GM23248 (cell line): ENCODE measurements at places on chromosomes 16 and 17.

DNA sequence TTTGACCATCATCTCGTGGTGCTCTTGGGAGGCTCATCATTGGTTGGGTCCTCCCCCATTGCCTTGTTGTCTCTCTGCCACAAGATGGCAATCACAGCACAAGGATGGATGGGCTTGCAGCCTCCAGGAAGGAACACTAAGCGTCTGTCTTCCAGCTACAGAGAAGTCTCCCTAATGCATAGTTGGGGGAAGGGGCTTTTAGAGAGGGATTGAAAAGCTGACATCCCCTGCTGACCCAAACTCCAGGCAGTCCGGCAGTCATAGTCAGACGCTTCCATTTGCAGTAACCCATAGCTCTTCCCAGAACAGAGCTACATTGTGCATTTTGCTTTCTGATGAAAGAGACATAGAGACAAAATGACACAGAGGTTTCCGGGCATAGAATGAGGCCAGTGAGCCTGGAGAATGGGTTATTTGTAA lies 111.4 kb downstream of the UTP18 start:
- peak; percentile 57 for DNase-seq

GRCh38 chr16:51553910-51554309 lies 402.8 kb upstream of the SALL1 start:
- DNase-seq, result no peak

- DNase-seq, result no peak
These were observed 42.0 kb downstream of the TNFRSF13B start for GRCh38 chr17:16929757-16930520.

- DNase-seq, result no peak
These were observed 6.9 kb downstream of the CYBC1 start for GRCh38 chr17:82443465-82444283.

DNA sequence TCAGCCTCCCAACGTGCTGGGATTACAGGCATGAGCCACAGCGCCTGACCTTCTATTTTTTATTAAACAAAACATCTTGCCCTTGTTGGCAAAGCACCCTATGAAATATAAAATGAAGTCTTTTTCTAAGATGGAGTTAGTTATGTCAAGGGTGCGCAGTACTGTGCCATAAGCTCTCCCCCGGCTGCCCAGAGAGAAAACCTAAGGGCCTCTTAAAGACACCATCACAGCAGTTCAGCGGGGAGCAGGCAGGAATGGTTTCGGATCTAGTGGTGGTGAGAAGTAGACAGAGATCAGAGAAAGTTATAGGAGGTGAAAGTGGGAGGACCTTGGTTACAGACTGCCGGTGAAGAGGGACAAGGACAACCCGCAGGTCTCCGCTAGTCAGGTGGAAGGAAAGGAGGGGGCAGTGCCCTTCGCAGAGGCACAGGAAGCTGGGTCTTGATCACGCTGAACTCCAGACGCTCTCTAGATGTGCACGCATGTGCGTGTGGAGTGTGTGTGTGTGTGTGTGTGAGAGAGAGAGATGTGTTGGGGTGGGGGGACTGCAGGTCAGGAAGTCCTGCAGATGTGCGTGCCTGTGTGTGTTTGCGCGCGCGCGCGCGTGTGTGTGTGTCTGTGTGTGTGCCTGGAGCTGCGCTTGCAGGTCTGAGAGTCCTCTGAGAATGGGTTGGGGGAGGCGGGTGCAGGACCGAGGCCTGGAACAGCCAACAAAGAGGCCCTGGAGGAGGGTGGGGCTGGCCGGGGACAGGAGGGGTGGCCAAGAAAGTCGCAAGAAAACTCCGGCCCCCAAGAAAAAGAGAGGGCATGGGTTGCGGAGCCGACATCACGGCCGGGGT lies 748 bp upstream of the CMTM3 start:
- peak; percentile 64 for DNase-seq

DNA sequence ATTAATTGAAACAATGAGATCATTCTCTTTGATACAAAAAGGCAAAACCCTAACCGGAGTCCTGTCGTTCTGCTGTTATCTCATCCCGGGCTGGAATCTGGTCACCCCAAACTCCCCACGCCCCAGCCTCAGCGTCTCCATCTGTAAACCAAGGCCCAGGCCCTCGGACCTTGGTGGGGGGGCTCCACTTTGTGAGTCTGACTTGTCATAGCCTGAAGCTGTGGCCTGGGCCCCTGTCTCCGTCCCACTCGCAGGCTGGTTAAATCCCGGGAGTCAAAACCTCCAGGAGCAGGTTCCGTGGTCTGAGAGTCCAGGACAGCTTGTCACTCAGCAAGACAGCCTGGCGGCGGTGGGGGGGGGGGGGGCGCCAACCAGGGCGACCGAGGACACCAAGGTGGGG lies 50.0 kb downstream of the SLC7A5 start:
- DNase-seq, result no peak

- DNase-seq, result no peak
These were observed 1332.3 kb downstream of the CDH11 start for GRCh38 chr16:63789603-63790002.

DNA sequence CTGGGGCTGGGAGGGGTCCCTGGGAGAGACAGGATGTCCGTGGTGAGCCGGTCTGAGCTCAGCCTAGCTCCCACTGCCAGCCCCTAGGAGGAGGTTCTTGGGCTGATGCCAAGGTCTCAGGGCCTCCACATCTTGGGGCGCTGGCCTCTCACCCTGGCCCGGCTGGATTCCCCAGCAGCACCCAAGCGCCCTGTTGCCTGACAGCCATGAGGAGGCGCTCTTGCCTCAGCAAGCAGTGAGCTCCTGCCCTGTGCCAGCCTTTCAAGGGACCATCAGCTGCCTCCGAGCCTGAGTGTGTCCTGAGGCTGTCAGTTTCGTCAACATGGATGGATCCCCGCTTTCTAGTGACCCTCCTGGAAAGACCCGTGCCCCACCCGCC lies 234.9 kb upstream of the CIBAR2 start:
- DNase-seq, result peak; percentile 39

DNA sequence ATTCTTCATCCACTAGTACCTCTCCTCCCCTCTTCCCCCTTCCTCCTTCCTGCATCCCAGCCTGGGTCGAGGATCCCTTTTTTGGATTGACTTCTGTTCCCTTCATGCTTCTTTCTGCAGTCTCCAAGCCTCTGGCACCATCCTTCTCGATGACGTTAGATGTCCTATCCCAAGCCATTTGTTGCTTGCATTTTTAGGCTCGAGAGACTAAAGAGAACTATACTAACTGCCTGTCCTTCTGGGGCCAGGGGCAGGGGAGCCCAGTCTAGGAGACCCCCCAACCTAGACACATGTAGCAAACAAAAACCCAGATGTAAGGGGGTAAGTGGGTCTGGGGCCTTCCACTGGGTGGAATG lies 23.9 kb downstream of the UNK start:
- DNase-seq, result no peak

- DNase-seq, result peak; percentile 72
These were observed 24.9 kb downstream of the SBK1 start for GRCh38 chr16:28317040-28317880.

GRCh38 chr17:55743103-55743679 lies 7.7 kb upstream of the PCTP start:
- DNase-seq, result no peak

GRCh38 chr17:82592767-82593589 lies 55.3 kb downstream of the WDR45B start:
- DNase-seq, result peak; percentile 72

DNA sequence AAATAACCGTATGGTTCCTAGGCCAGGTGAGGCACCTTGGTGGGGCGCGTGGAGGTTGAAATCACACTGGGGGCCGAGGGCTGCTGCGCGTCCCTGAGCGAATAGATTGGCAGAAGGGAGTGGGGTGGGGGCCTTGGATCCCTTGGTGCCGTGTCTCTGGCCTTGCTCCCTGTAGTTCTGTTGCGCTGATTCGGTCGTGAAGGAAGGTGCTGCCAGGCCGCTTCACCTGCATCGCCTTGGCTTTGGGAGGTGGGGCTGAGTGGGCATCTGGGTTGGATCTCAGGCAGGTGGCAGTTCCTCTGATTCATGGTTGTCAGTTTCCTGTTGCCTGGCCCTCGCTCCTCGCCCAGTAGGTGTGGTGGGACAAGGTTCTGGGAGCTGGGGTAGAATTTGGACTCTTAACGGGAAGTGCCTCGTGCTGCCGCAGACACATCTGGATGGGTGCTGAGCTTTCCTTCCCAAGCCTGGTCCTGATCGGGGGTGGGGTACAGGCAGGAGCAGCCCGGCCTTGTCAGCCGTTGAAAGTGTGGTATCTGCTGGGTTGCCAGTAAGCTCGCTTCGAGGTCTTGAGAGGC lies 30.1 kb downstream of the PGS1 start:
- no peak for DNase-seq

DNA sequence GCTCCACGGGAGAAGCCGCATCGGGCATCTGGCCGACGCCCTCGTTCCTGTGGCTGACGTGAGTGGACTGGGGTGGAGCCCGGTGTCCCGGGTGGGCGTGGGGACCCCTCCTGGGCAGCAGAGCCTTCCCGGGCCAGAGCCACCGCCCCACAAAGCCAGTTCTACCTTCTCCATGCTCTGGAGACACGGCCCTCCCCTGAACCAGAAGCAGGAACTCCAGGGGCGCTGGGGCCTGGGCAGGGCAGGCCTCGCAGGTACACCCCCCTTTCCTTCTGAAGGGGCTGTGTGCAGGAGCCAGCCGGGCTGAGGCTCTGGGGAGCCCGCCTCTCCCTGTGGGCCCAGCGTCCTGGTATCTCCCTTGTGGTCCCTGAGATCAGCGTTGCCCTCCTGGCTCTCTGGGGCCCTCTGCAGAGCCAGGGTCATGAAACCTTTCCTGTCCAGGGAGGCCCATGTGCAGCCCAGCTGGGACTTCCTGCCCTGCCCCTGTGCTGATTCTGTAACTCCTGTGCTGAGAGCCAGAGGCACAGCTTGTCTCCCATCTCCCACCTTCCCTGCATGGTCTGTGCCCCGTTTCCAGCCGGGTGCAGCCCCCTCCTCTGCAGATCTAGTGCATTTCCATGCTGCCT lies 6.5 kb downstream of the PIGQ start:
- DNase-seq, result no peak

DNA sequence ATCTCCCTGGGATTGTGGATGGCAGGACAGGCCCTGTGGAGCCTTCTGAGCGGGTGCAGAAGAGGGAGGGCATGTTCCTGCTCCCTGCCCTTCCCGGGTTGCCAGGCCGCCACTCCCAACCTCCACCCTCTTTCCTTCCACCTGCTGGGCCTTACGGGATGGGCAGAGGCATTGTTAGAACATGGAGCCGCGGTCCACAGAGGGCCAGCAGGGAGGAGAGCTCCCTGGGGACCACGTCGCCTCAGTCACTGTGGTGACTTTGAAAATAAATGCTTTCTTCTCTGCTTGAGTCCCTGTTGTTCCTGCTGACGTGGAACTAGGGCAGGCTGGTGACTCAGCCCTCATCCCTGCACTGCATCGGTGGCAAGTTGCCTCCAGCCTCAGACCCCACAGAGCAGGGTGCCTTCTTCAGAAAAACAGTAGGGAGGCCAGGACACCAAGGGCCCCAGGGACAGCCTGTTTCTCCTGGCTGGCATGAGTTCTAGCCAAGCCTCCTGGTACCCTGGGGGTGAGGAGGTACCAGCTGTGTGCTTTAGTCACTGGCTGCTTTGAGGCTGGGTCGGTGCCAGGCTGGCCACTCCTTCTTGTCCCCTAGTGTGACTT lies 224.9 kb downstream of the SEC14L1 start:
- DNase-seq, result peak; percentile 93

GRCh38 chr17:4503283-4504025 lies 4.8 kb downstream of the SPNS2 start:
- DNase-seq, result no peak

GRCh38 chr16:17023606-17024005 lies 447.2 kb downstream of the XYLT1 start:
- DNase-seq, result no peak

DNA sequence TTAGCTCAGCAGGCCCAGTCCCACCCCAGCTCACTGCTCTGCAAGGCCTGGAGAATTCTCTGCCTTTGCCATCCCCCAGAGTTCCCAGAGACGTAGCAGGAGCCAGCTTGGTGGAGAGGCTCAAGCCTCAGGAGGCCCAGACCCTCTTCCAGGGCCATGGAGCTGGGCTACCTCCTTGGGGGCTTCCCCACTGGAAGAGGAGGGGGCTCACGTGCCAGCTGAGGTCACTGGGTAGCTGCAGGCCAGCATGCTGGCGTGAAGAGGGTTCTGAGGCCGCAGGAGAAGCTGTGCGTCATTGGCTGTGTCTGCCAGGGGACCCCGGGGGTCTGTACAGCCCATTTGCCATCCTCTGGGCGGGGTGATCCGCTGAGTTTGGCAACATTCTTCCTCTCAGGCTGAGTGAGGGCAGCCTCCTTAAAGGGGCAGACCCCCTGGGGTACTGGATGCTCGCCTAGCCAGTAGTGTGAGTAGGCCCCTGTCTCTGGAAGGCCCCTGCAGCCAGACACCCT lies 131.6 kb downstream of the RAB11FIP4 start:
- no peak for DNase-seq

DNA sequence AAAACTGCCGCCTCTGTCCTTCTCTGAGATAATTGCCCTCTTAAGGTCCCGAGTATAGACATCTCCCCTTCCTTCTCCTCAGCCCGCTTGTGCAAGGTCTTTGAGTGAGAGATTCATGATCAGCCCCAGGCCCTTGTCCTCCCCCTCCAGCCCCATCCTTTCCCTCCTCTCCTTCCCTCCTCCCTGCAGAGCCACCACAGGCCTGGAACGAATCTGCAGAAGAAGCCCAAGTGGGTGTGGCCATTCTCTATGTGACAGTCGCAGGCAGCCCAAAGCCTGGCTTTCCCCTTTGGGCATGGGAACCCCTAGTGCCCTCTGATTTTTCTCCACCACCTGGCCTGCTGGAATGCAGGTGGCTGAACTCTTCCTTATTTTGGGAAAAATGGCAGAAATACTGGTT lies 7.2 kb upstream of the NDRG4 start:
- DNase-seq, result no peak

GRCh38 chr16:22386976-22387375 lies 12.6 kb upstream of the CDR2 start:
- DNase-seq, result peak; percentile 88

- peak; percentile 81 for DNase-seq
These were observed 30.3 kb upstream of the LRRC37A start for GRCh38 chr17:46264456-46265198.

DNA sequence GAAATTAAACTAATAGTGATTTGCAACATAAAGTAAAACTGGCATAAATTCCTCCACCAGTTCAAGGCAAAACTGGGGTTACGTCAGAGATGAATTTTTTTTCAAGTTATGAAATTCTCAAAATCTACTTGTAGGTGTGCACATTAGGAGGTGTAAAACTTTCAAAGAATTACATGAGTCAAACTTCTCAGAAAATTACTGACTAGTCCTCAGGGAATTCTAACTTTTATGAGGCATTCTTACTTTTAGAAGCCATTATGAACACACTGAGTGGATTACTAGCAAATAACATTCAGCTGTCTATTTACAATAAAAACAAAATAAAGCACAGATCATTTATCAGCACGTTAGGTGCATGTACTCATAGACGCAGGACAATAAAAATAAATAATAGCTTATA lies 348.7 kb downstream of the CDH11 start:
- peak; percentile 33 for DNase-seq
